ENCODE measurements at places on chromosomes 6 and 20. TPM values are rescaled to one million over a fixed set of nuclear protein-coding genes. Genes with fewer than 3 reads are reported as not detected.

The NOL4L gene
- 99.9 TPM for total RNA-seq

The TAGAP gene
- not detected for total RNA-seq

The POU5F1 gene
- not detected for total RNA-seq

The NKX2-4 gene
- not detected for total RNA-seq

The TMEM74B gene
- total RNA-seq = 0.76 TPM

GRCh38 chr20:63782051-63782471 is 42.5 kb downstream of the SLC2A4RG start:
- DNase-seq = no peak

DNA sequence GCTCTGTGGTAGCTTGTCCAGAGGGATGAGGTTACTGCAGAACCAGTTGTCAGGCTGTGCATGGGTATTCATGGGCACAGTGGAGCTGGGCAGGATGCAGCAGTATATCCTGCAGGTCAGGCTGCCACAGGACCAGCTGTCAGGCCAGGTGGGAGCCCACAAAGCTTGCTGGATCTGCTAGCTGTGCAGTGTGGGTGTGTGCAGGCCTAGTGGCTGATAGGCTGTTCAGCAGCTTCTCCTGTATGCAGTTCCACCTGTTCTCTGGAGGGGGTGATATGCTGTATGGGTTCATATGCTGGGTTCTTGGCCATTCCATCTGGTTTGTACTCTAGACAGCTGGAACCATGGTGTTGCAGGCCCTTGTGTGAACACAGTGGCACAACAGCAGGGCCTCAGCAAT is 40.6 kb upstream of the TPD52L1 start:
- no peak for DNase-seq

DNA sequence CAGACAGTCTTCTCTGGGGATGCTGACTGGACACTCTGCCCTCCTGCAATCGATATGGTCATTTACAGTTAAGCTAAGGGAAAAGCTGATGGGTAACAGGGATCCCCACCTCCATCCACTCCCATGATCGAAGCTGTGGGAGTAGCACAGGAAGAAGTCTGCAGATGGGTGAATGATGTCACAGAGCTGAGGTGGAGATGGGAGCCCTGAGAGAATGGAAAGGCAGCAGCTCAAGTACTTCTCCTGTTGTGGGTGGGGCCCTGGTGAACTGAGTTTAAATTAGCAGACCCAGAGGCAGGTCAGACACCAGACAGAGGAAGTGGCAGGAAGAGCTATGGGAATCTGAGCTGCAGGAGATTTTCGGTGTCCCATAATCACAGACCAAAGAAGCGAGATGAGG is 29.0 kb downstream of the HDGFL1 start:
- no peak for DNase-seq

- DNase-seq = no peak
Observed at GRCh38 chr6:2862712-2863181, 21.1 kb upstream of the SERPINB1 start.

DNA sequence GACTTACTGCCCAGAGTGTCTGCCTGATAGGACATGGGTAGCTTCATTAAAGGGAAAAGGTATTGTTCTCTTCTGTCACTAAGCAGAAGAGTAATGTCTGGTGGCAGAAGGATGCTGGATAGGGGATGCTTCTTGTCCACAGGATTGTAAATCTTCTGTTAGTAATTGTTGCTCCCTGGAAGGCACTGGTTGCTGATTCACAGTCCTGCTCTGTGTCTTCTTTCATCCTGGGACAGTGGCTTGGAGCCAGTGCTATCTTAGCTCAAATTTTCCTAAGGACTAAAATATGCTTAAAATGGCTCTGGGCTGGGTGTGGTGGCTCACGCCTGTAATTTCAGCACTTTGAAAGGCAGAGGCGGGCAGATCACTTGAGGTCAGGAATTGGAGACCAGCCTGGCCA is 48.0 kb downstream of the SYTL3 start:
- no peak for DNase-seq
